ENCODE measurements at places on chromosomes 13 and 19.

DNA sequence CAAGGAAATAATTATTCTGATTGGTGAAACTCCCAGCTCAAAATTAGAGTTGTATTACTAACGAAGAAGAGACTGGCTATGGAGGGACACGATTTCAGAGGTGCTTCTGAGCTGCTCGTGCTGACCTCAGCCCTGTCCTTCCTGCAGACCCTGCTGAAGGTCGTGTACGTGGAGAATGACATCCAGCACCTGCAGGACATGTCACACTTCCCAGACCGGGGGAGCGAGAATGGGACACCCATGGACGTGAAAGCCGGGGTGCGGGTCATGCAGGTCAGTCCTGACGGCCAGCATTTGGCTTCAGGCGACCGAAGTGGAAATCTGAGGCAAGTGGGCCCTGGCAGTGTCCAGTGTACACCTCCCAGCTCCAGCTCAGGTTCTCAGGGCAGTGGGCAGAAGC is 28.0 kb upstream of the OVOL3 start:
- DNase-seq, result no peak

GRCh38 chr13:57899096-57899495 is 267.6 kb downstream of the PCDH17 start:
- no peak for DNase-seq

DNA sequence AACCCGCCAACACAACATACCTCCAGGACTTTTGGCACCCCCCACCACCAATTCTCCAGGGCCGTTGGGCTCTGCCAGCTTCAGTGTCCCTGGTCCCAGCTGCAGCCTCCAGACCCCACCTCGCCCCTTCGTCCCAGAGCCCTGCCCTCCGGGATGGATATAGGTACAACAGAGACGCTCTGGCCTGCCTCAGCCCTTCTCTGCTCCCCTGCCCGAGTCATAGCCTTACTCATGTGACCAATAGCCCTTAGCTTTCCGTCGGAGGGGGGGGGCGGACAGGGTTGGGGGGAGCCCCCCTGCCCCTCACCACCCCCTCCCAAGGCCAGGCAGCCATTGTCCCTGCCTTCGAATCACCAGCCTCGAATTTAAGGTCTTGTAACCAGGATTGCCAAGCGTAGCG is 70.8 kb upstream of the NFIC start:
- DNase-seq, result no peak

DNA sequence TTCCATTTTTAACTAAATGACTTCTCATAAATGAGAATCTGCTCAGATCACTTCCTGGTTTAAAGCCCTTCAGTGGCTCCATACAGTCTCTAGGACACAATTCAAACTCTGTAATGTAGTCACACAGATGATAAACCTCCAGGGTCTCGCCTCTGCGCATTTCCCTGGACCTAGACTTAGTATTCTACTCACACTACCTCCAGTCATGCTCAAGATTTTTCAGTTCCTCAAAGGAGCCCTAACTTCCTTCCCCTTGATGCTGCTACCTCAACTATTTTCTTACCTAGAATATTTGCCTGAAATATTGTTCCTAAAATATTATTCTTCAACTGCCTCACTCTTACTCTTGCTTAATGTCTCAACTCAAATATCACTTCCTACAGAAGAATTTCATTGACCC is 86.7 kb upstream of the TPP2 start:
- no peak for DNase-seq

- no peak for DNase-seq
These were observed 294.6 kb downstream of the ITGBL1 start for GRCh38 chr13:101747039-101747438.

DNA sequence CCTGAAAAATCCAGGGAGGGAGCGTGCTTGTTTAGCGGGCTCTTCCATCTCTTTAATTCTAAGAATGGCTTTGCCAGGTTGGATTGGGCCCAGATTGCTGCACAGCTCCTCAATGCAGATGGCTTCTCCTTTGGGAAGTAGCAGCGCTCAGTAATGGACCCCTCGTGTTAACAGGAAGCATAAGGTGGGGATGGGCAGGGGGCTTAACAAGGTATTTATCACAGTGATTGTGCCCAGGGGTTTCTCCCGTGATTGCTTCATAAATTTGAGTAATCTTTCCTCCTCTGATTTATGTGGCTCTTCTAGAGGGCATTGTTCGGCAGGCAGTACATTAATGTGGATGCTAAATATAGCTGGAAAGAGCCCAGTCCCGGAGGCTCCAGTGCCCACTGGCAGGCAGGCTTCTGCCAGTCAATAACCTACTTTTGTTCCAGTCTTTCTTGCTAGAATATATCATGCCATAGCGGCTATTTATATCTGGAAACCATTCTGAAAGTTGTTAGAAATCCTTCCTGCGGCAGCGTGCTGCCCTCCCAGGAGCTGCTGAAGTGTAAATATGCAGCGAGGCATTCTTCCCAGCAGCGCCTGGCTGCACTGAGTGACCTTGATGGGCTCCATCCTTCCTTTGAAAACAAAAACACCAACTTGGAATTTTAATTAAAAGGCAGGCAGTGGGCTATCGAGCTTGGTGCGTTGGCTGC is 65.0 kb downstream of the FGF9 start:
- no peak for DNase-seq

GRCh38 chr19:5952193-5953029 is 25.5 kb downstream of the RANBP3 start:
- DNase-seq, result no peak

- no peak for DNase-seq
These were observed 12.2 kb downstream of the ZNF112 start for GRCh38 chr19:44344255-44344654.

GRCh38 chr13:24745861-24746617 is 17.9 kb upstream of the RNF17 start:
- no peak for DNase-seq

GRCh38 chr19:412356-413355 is 3.7 kb upstream of the C2CD4C start:
- DNase-seq, result no peak

DNA sequence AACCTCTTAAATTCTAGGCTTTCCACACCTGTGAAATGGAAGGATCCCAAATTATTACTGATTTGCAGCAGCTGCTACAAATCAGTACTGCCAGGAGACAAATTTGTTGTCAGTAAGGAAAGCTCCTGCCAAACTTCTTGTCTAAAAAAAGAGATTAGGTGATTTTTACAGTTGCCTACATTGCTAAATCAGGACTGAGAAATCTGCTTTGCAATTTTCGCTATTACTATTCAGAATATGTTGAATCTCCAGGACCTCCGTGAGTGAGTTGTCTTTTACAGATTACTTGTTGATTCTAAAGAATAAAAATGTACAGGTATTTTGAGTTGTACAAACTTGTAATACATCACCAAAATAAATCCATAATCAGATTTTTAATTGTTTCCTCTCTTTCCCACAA is 1815.9 kb downstream of the PCDH9 start:
- no peak for DNase-seq

- peak; percentile 17 for DNase-seq
These were observed 28.6 kb downstream of the PRAM1 start for GRCh38 chr19:8473648-8474476.

DNA sequence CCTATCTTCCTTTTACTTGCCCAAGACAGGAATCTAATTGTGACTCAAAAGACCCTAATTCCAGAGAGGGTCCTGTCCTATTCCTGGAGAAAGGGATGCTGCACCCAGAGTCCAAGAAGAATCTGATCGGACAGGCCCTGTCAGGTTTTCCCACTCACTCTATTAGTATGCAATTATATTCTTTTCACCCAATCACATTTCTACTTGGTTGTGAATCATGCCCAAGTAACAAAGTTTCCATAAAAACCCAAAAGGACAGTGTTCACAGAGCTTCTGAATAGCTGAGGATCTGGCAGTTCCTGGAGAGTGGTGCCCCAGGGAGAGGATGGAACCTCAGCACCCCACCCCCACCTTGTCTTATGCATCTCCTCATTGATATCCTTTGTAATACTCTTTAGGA is 135.3 kb upstream of the SLITRK5 start:
- no peak for DNase-seq

DNA sequence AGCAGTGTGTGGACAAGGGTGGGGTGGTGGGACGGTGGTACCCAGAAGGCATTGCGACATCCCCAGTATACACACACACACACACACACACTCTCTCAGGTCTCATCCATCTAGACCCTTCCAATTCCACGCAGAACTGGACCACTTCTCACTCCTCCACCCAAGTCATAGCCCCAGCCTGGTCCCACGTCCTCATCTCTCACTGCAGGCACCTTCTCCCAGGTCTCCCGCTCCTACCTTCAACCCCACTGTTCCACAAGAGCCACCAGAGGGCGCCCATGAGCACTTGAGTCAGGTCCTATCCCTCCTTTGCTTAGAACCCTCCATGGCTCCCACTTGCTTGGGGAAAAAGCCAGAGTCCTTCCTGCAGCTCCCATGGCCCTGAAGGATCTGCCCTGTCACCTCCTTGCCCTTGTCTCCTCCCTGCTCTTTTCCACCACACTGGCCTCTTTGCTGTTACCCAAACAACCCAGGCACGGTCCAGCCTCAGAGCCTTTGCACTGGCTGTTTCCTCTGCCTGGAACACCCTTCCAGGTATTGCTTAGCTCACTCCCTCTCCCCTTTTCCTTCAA is 62.6 kb downstream of the IER2 start:
- DNase-seq, result no peak

- DNase-seq, result no peak
These were observed 1.3 kb downstream of the UBL3 start for GRCh38 chr13:29849071-29849631.

DNA sequence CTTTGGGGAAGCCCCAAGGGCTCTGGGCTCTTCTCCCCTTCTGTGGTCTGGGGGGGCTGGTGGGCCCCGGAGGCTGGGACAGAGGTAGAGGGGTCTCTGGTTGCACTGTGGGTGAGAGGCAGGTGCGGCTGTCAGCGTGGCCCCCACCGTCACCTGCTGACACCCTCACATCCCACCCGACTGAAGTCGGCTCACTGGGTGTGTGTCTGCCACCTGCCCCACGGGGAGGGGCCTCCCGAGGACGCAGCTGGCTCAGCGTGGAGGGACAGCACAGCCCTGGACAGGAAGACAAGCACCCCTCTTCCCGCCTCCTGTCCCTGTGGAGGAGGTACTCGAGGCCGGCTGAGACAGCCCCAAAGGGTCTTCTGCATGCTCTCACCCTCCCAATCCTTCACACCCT is 2.2 kb upstream of the TMEM86B start:
- DNase-seq, result no peak

GRCh38 chr19:56942756-56943155 is 102.2 kb upstream of the PEG3 start:
- DNase-seq, result peak; percentile 73

- DNase-seq, result no peak
These were observed 283.1 kb downstream of the DCT start for GRCh38 chr13:94196413-94196812.

DNA sequence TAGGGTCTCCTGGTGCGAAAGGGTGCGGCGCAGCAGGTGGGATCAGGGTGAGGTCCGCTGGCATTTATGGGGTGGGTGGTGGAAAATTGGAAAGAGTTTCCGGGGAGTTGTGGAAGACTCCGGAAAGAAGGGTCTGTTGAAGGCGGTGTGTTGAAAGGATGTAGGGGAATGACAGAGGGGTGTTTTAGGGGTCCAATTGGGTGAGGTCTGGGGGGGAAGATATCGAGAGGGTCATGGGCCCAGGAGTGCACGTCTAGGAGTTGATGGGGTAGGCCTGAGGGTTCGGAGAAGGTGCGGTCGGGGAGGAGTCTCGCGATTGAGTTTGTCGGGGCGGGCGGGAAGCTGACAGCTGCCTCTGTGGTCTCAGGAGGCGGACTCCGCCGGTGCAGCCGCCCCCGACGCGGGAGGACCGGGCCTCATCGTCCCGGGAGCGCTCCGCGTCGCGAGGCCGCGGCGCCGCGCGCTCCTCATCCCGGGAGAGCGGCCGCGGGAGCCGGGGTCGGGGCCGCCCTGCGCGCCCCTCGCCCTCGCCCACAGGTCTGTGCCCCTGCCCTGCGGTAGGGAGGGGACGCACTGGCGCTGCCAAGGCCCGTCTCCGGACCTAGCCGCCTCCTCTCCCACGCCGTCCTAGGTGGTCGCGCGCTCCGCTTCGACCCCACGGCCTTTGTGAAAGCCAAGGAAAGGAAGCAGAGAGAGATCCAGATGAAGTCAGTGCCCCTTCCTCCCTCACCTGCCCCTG is 7.0 kb downstream of the PGLYRP1 start:
- DNase-seq, result no peak

GRCh38 chr13:102234618-102235017 is 167.2 kb downstream of the FGF14 start:
- no peak for DNase-seq

GRCh38 chr13:39054112-39054511 is 15.9 kb downstream of the NHLRC3 start:
- DNase-seq, result no peak

Measured in tibial artery (tissue), 4 donors.